ENCODE measurements at places on chromosomes 1 and 21.

DNA sequence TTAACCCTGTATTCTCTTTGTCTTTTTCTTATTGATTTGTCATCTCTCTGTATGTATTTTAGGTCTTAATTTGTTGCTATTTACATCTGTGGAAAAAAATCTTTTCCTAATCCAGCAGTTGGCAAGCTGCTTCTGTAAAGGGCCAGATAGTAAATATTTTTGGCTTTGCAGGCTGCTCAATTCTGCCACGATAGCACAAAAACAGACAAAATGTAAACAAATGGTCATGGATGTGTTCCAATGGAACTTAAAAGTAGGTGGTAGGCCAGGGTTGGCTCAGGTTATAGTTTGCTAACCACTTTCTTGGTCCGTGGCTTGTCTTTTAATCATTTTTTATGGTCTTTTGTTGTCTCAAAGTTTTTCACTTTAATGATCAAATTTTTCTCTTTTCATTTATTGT, 371.8 kb downstream of the HHAT start:
- no peak for DNase-seq

GRCh38 chr1:206419250-206419649, 51.0 kb upstream of the IKBKE start:
- no peak for DNase-seq

- DNase-seq = no peak
These were observed 5.4 kb upstream of the PRDM16 start for GRCh38 chr1:3063379-3064295.

DNA sequence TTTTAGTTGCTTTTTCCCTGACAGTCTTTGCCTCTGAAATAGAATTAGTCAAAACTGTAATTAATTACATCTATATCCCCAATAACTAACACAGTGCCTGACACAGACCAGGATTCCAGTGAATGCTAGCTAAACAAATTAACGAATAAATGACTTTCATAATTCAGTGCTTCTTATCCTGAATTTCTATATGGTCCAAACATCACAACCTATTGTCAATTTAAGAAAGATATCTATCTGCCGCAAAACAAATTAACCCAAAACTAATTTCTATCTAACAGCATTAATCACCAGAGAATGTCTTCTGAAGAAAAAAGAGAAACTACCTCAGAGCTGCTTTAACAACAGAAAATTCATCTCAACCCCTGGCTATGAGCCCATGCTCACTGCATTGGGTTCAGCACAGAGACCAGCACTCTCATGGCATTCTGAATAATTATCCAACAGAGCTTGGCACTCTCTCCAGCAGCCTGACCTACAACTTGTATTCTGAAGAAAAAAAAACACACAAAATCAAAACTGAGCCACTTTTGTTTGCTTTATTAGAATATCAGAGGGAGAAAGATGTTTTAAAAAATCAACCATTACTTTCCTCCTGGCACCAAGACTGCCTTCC, 547.3 kb upstream of the BEND5 start:
- no peak for DNase-seq

- DNase-seq = no peak
These were observed 7.6 kb upstream of the C4BPB start for GRCh38 chr1:207081088-207081487.

DNA sequence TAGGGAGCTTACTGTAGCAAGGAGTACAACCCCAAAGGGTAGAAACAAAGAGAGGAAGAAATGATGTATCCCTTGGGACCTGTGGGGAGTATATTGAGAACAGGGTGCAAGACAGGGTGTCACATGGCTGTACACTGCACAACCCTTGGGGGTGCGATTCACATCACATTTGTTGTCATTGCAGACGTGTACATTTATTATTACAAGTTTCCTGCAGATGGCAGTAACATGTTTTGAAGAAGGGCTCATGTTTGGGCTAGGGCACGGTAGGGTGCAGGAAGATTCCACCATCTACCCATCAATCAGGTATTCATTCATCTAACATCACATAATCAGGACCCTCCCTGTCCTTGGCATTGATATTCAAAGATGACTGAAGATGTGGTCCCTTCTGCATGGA, 62.5 kb downstream of the NDUFS5 start:
- DNase-seq = no peak

- no peak for DNase-seq
These were observed 3.6 kb upstream of the KIAA2013 start for GRCh38 chr1:11929849-11930248.

Data from hippocampal formation (tissue), 2 donors.